ENCODE measurements at places on chromosomes 4 and X.

- no peak for DNase-seq
Measured at GRCh38 chr4:159555873-159556272, 453.0 kb downstream of the RAPGEF2 start.

- DNase-seq: peak; percentile 34
Measured at GRCh38 chr4:139556724-139557555, 921 bp upstream of the SETD7 start.

GRCh38 chr4:39124885-39125599, 57.3 kb upstream of the WDR19 start:
- DNase-seq: no peak

DNA sequence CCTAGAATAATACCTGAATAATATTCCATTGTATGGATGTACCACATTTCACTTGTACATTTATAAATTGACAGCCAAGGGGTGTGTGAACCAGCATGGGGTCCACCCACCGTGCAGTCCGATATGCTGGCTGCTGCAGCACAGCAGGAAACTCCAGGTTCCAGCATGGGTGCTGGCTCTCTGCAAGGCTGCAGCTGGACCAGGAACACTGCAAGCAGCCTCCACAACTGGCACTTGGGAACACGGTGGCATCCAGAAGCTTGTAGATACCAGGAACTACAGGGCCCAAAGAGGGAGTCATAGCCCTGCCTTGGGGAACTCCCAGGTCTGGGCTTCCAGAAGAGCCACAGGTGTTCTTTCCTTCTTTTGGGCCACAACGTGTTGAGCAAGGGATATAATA, 91.2 kb downstream of the NXF2 start:
- DNase-seq: no peak

- no peak for DNase-seq
Measured at GRCh38 chr4:104752337-104752736, 257.6 kb upstream of the CXXC4 start.

GRCh38 chr4:74316397-74316796, 8.1 kb downstream of the EPGN start:
- peak; percentile 55 for DNase-seq

- peak; percentile 95 for DNase-seq
Measured at GRCh38 chr4:87819281-87819919, 13.4 kb upstream of the MEPE start.

- no peak for DNase-seq
Measured at GRCh38 chr4:119329835-119330620, 8.1 kb upstream of the FABP2 start.

GRCh38 chr4:157643257-157643656, 422.7 kb downstream of the GRIA2 start:
- DNase-seq: no peak

DNA sequence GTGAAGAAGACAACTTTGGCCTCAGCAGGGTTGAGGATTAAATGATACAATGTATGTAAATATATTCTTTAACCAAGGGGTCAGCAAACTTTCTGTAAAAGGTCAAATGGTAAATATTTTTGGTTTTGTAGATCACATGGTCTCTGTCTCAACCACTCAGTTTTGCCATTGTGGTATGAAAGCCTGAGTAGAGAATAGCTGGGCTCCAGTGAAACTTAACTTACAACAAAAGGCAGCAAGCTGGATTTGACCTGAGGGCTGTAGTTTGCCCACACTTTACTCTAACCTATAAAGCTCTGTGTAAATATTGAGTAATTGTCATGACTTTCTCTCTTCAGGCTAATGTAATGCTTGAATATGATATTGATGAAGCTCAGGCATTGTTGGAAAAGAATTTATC, 19.6 kb downstream of the VBP1 start:
- no peak for DNase-seq

DNA sequence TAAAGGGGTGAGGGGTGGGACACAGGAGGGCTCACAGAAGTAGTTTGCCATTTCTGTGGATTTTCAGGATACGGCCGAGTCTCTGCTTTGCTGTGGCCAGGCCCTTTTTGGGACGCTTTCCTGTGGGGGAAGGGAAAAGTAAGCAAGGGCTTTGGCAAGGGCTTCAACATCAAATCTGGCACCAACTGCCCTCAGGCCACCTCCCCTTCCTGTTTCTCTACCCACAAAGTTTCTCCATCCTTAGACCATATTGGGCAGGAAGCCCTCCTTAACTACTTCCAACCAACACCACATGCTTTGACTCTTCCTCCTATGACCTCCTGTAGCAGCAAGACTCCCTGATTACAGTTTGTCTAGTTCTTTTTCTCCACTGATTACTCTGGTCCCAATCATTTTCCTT, 105.1 kb downstream of the PHF8 start:
- no peak for DNase-seq

DNA sequence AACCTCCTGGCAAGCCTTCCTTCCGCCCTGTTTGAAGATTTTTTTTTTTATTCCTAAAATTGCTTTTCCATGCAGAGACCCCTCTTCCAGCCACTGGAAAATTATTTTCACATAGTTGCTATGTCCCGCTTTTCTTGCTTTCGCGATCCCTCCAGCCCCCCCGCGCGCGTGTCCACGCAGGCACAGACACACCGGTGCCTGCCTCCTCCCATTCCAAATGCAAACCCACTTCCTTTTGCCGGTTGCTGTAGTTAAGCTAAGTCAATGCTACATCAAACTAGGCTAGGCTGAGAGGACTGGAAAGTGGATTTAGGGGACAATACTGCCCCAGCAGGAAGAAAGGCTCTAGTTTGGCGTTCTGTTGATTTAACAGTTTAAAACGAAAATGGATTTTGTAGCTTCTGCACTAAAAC, 111.0 kb downstream of the DHX15 start:
- peak; percentile 22 for DNase-seq

DNA sequence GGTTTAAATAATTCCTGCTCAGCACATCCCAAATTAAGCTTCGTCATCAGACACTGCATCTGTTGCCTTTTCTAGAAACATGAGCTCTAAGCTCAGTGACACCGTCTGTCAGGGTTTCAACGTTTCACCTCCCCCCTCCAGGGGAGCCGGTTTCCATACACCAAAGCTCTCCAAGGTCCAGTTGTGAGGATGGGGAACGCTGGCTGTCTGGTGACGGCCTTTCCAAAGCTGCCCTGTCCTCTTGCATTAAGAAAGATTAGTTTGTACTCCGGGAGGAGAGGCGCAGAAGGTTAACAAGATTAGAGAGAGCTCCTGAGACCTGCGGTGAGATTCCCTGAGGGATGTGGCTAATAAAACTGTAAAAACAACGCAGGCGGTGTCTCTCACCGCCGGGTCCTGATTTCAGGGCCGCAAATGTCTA, 43.2 kb downstream of the ASMT start:
- DNase-seq: no peak

- DNase-seq: no peak
Measured at GRCh38 chrX:37813570-37813969, 33.7 kb downstream of the CYBB start.

GRCh38 chr4:15848191-15848842, 70.2 kb downstream of the CD38 start:
- no peak for DNase-seq

GRCh38 chr4:103046416-103047290, 27.1 kb upstream of the SLC9B1 start:
- peak; percentile 27 for DNase-seq

DNA sequence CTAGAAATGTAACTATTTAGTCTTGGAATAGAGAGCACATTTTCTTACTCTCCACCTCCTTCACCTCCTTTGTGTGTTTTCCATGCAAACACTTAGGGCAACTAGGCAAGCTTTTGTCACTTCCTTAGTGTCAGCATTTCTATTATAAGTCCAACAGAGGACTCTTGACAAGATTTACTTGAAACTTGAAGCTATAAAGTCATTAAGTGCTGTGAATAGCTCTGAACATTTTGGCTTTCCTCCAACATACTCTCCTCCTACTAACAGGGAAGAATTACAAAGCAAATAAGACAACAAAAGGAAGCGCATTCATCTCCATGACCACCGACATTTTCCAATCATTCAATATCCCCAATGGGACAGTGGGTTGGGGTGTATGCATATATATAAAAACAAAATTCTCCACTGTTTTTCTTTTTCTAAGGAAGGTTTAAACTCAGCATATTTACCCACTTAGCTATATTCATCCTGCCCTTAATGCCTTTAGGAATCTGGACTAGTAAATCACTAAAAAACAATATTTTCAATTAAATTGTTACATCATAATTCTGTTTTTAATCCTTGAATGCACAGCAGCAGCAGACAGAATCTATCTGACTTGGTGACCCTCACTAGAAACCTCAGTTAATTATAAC, 264.6 kb downstream of the SNCA start:
- no peak for DNase-seq
